Esophagus squamous epithelium (tissue), 5 donors: ENCODE measurements at places on chromosomes 5 and 9. TPM values are rescaled to one million over a fixed set of nuclear protein-coding genes. Genes with fewer than 3 reads are reported as not detected.

DNA sequence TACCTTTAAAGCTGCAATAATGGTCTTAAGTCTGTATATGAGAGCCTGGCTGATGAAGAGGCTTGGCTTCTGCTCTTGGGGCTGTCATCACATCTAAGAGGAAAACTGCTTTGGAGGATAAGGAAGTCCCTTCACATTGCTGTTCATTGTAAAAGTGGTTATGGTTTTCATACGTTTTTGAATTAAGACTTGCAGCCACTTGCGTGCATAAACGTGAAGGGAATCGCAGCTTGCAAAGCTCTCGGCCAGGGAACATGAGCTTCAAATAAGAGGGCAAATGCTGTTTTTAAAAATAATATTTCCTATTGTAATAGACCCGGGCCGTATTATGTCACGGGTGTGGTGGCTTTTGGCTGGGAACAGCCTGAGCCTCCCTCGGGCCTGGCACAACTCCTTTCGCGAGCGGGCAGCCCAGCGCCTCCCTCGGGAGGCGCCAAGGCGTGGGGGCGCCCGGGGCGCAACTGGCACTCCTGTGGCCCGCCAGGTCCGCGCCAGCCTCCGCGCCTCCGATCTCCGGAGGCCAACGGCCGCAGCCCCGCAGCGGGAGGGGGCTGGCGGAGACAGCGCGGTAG is 538 bp upstream of the ARHGEF28 start:
- no peak for DNase-seq

- peak; percentile 33 for DNase-seq
Measured at GRCh38 chr5:134465816-134466240, 54.1 kb upstream of the CDKN2AIPNL start.

- DNase-seq, result no peak
Measured at GRCh38 chr5:139523635-139524445, 37.3 kb upstream of the UBE2D2 start.

- DNase-seq, result no peak
Measured at GRCh38 chr9:70484232-70485130, 70.0 kb upstream of the KLF9 start.

DNA sequence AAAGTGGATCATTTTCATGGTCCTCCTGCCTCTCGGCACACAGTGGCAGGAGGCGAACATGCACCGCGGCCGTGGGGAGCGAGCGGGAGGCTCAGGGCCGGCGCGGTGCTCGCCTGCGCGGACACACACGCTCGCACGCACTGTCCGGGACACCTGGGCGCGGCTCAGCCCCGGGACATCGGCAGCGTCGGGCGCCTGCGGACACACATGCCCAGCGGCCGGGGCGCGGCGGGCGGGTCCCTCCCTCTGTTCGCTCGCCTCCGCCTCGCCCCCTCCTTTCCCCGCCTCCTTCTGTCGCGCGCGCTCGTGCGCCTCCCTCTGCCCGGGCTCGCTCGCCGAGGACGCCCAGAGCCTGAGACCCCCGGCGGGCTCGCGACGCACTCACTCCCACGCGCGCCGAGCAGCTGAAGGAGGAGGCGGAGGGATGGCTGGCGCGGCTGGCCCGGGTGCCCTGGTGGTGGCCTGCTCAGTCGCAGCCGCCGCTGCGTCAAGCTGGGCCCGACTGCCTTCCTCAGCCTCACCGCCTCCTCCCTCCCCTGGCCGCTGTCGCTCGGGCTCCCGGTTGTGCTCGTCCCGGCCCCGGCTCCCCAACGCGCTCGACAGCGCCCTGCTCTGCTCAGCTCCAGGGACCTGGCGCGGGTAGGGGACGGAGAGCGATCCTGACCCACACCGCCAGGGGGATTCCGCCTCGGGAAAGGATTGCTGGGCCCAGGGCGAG is at the start of gene FRMD3:
Gene FRMD3, minus strand, starts transcription at position 230 of the 718 bp plus-strand sequence. Its CDS starts 170 bp downstream, at position 60.
- no peak for DNase-seq

DNA sequence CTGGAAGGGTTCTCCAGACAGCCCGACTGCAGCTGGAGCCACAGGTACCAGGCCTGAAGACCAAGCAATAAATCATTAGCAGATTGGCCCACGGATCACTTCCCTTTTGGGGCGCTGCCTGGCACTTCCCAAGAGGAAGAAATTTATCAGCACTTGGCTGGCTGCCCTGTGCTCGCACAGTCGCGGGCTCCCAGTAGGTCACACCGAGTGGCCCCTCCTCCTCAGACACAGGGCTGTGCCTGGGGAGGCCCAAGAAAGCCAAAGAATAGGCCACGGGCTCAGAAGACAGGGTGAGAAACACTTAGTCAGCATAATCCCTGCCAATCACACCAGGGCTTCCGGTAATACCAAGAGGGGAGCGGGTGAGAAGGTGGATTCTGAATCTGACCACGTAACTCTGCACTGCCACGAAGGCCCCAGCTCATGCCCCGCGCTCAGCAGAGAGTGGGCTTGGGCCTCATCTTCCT is 115.7 kb upstream of the MSX2 start:
- no peak for DNase-seq

DNA sequence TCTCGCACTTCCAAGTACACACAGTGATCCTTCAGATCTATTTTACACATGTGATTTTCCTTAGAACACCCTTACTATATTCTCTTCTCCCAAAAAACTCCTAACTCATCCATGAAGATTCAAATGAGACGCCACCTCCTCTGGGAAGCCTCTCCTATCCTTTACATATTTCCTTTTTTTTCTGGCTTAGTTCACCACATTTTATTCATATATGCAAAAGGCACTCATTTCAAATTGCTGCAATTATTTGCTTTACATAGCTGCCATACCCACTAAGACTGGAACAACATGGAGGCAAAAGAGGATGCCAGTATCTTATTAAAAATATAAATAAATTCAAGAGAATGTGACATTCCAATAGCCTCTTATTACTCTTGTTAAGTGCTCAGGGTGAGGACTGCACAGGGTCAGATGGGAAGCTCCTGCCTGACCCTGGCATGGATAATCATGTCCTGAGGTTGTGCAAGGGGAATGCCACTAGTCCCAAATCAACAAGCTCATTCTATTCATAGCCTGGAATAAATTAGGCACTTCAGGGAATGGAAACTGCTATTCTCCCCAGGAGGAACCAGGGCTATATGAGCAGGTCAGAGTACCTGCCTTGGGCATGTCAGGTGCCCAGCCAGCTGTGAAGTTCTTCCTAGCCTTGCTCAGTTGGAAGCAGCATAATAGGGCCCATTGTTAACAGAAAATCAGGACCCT is 262.9 kb downstream of the FBXL17 start:
- no peak for DNase-seq

GRCh38 chr5:87769157-87769556 is 356.4 kb upstream of the CCNH start:
- no peak for DNase-seq

GRCh38 chr9:133502112-133502511 is 22.6 kb downstream of the MYMK start:
- DNase-seq, result no peak

DNA sequence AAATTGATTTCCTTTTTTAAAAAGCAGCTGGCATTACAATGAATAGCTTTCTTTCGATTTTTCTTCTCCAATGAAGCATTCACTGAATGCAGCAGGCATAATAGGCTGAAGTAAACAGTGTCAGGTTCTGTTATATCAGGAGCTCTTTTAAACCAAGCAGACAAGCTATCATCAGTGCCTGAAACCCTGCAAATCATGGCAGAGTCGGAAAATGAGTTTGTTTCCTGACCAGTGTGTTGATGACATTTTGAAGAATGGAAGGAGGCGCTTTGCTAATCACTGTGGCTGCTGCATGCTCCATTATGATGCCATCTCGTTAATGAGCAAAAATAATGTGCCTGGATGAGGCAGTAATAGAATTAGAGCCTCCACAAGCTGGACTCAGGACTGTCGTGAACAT is 284.5 kb downstream of the ZNF608 start:
- no peak for DNase-seq

DNA sequence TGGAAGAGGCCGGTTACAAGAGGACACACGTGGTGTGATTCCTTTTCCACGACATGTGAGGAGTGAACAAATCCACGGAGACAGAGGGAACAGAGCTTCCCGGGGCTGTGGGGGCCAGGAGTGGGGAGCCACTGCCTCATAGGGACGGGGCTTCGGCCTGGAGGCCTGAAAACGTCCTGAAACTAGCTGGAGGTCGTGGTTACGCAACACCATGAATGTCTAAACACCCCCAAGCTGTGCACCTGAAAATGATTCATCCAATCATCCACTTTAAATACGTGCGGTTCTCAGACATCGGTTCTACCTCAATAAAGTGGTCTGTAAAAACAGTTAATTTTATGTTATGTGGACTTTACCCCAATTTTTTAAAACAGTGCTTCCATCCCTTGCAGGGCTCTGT is 65.3 kb upstream of the PPP1R26 start:
- no peak for DNase-seq

DNA sequence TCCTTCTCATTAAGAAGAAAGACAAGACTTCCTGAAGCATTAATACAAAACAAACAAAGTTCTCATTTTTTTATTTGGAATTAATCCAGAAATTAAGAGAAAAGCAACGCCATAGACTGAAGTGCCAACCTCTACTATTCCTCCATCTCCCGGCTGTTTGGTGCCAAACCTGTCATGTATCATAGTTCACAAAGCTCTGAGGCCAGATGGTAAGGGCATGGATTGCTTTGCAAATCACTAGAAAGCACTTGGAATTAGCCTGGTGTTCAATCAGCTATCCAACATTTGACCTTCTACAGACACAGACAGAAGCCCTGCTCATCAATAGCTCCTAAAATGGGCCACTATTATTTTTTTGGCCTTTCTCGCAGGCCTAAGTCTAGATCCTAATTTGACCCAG is 33.8 kb downstream of the HTR1A start:
- DNase-seq, result no peak

DNA sequence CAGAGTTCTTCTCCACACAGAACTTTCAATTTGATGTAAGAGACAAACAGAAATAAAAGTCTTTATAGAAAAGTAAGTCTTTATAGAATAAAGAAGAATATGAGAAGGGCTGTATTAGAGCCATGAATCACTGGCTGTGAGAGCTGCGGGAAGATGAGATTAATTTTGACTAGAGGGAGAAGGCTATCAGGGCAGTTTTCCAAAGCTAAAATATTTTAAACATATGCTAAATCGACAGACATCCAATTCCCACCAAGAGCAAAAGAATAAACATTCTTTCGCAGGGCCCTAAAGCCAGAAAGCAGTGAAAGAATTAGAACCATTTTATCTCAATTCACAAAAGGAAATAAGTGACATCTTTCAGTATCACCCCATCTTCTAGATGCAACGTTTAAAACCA is 208.3 kb upstream of the MAP3K1 start:
- no peak for DNase-seq

DNA sequence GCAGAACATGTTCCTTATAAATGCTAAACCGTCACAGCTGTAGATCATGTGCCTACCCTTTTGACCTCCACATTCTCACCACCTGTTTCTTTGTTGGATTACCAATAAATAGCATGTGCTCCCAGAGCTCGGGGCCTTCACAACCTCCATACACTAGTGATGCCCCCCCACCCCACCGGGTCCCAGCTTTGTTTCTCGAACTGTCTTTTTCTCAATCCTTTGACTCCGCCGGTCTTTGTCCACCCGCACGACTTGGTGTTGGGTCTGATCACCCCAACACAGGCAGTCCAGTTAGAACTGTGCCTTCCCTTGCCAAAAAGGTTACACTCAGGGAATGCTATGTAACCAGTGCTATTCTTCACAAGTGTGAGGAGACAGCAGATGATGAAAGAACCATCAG is 485.9 kb upstream of the C9orf72 start:
- DNase-seq, result no peak

DNA sequence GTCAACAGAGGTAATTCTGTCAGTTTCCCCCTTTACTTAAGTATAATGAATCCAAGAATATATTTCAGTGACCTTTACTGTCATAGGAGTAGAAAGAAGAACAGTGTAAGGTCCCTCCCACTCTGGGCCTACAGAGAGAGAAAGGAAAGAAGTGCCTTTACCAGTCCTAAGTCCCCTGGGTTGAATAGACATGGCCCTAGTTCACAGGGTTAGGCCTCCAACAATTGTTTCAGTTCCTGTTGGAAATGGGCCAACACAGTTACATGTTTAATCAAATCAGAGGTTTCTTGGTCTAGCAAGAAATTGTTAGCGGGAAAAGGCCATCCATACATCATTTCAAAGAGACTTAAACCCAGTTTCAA is 605.6 kb downstream of the MTRR start:
- no peak for DNase-seq

DNA sequence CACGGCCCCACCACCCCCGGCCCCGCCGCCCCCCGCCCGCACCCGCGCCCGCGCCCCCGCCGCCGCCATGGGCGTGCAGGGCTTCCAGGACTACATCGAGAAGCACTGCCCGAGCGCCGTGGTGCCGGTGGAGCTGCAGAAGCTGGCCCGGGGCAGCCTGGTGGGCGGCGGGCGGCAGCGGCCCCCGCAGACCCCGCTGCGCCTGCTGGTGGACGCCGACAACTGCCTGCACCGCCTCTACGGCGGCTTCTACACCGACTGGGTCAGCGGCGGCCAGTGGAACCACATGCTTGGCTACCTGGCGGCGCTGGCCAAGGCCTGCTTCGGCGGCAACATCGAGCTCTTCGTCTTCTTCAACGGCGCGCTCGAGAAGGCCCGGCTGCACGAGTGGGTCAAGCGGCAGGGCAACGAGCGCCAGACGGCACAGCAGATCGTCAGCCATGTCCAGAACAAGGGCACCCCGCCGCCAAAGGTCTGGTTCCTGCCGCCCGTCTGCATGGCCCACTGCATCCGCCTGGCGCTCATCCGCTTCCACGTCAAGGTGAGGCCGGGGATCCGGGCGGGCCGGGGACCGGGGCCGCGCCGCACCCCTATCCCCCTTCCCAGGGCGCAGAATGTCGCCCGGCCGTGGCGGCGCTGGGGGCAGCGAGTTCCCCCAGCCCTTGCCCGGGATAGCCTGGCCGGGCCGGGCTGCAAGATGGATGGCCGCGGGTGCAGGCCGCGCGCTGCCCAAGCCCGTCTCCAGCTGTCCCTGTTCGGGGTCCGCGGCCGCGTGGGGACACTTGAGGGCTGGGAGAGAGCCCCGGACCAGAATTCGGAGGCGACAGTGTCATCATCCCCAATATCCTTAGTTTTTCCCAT is 594 bp downstream of the FAM120A start:
- DNase-seq, result no peak

GRCh38 chr5:144368556-144368955 is 197.9 kb downstream of the KCTD16 start:
- DNase-seq, result no peak

- no peak for DNase-seq
Measured at GRCh38 chr5:124906339-124907097, 160.1 kb upstream of the ZNF608 start.

RANBP3L gene
- total RNA-seq, result 0.56 TPM

MSMP gene
- not detected for total RNA-seq

SHISAL2B gene
- total RNA-seq, result not detected

CDKN2A gene
- 20.2 TPM for total RNA-seq

EMB gene
- total RNA-seq, result 13.5 TPM

C5orf58 gene
- total RNA-seq, result not detected

GPR107 gene
- total RNA-seq, result 22.7 TPM

OGN gene
- total RNA-seq, result 23.3 TPM

TIMD4 gene
- not detected for total RNA-seq

TNC gene
- total RNA-seq, result 75.1 TPM

IL4 gene
- not detected for total RNA-seq

SPATA6L gene
- 3.0 TPM for total RNA-seq

FYB1 gene
- 14.1 TPM for total RNA-seq
